ENCODE measurements at places on chromosomes 2 and 18. TPM values are rescaled to one million over a fixed set of nuclear protein-coding genes. Genes with fewer than 3 reads are reported as not detected.

Gene SPIRE1
- 33.1 TPM for total RNA-seq

Gene PLA2R1
- 5.2 TPM for total RNA-seq

Gene NETO1
- not detected for total RNA-seq

Gene DNAH7
- 0.81 TPM for total RNA-seq

Gene STPG4
- total RNA-seq: not detected

Gene ATOH8
- total RNA-seq: 4.7 TPM

Gene SIX3
- not detected for total RNA-seq

All from adrenal gland (tissue), 19 donors.